ENCODE measurements at places on chromosomes 13 and 19.

DNA sequence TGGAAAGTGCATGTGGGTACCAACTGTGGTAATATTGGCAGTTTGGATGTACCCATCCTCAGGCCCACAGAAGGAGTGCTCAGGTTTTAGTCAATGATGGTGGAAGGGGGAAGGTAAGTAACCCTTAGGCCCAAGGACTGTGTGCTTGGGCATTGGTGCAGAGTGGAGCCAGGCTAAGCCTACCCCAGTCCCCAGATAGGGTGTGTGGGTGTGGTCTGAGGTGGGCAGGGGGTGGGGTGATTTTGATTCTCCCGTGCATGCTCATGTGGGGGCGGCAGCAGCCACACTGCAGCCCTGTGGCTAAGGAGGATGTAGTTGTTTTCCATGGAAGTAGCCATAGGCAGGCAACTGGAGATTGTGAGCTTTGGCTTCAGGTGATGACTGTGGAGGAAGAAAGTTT is 2197.3 kb downstream of the PCDH9 start:
- DNase-seq, result no peak

DNA sequence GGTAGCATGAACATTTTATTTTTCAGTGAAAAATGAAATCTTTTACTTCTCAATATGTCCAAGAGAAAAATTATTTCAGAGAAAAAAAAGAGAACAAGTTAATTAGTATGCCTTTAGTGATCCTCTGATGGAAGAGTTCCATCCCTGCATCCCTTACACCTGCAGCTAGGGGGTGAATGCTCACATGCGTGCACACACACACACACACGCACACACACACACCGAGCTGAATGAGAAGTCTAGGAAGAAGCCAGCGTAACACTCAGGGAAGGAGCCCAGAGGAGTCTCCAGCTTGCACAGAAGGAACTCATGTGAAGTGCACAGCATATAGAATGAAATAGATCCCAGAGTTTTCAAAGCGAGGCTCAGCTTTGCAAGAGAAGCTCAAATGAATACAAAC is 510.5 kb downstream of the IRS2 start:
- no peak for DNase-seq

DNA sequence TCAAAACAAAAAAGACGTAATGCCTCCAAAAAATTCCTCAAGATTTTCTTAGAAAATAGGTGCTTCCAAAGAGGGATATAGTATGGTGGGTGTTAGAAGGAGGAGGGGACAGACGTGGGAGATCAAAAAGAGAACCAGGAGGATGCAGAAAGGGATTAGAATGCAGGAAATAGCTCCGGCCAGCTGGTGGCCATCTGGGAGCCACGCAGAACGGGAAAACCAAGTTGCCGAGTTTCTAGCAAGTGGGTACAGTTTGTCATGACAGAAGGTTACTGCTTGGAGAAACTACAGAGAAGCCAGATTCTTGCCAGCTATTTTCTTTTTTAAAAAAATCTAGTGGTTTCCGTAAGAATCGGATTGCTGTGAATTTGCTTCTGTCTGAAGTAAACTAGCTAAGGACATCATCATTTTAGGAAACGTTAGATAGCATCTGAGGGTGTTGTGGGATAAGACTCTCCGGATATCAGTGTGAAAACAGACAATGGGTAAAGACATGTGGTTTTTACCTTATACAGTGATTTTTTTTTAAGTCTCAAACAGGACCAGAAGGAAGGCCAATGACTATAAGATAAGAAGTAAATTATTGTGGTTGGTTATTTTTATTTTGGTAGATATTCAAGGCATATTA is 104.9 kb downstream of the HSPH1 start:
- no peak for DNase-seq

DNA sequence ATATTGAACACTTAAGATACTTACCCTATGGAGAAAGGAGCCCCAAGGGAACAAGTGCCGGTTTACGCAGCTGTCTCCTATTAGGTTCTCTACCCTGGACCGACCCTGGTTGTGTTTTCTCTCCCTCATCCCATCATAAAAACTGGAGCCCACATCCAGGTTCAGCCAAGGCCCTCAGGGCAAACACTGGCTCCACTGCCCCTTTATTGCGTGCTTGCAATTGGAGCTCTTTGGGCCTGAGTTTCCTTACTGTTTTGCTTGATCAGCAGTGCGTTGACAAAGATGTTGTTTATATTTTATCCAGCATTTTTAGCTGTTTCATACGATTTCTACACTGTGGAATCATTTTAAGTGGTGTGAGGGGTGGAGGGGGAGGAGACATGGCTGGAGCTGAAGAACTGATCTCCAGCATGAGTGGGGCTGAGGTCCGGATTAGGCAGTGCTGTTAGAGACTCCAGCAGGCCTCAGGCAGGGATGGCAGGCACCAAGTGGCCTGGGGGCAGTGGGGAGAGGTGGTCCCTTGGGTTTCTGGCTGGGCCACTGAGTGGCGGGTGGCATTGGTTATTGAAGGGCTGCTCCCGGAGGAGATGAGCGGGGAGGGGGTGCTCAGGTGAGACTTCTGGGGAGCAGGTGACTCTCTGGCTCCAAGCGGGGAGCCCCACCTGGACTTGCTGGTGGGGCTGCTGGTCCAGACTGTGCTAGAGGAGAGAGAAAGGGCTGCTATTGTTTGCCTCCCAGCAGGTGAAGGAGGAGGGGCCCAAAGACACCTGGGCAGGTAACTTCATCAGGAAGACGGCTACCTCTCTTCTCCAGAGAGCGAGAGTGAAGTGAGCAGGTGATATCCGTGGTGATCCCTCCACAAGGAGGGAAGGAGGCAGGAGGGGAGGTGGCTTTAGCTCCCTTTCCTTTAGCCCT is 62.4 kb upstream of the RNF113B start:
- DNase-seq, result no peak

DNA sequence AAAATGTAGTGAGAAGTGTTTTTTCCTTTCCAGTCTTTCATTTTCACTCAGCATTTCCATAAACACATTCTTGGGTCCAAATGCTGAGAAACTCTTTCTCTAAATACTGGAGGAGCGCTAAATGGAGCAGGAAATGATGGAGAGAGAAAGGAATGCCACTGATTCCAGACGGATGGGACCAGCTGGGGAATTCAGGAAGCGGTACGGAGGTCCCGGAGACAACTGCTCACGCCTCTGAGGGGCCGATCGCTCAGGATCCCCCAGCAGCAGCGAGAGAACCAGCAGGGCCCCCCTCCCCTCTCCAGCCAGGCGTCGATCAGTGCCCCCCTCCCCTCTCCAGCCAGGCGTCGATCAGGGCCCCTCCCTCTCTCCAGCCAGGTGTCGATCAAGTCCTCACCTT is 13.2 kb downstream of the RASA3 start:
- DNase-seq, result no peak

DNA sequence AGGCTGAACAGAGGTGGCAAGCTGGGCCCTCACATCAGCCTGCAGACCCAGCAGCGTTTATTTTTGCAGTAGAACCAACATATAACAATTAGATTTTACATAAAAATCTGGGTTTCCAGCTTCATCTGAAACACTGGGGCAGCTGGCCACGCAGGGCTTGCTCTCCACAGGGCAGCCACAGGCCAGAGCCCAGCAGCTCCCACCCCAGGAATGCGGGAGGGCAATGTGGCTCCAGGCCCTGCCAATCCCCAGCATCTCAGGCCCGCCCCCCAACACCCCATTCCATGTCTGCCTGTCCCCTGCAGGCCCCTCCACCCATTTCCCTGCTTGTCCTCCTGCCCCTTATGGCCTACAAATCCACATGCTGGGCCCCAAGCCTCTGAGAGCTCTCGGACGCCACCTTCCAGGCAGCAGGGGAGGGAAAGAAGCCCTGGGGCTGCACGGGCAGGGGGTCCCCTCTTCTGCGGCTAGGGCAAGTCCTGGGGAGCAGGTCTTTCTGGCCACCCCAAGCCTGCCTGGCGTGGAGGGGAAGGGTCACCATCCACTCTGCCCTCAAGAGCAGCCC is 15.0 kb upstream of the VSTM2B start:
- DNase-seq, result no peak

GRCh38 chr13:43304945-43305344 is 281.6 kb downstream of the DNAJC15 start:
- no peak for DNase-seq

DNA sequence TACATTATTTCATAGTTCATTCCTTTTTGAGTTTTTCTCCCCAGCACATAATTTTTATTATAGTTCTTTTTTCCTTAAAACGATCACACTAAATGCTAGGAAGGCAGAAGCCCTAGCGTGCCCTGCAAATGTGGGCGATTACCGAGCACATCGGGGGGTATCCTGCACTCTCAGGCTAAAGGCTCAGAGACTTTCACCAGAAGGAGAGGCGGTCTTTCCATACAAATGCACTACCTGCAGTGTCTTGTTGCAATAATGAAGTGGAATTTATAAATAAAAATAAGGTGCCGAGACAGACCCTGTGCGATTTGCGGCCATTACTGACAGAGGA is 29.3 kb upstream of the SPACA7 start:
- DNase-seq, result no peak

DNA sequence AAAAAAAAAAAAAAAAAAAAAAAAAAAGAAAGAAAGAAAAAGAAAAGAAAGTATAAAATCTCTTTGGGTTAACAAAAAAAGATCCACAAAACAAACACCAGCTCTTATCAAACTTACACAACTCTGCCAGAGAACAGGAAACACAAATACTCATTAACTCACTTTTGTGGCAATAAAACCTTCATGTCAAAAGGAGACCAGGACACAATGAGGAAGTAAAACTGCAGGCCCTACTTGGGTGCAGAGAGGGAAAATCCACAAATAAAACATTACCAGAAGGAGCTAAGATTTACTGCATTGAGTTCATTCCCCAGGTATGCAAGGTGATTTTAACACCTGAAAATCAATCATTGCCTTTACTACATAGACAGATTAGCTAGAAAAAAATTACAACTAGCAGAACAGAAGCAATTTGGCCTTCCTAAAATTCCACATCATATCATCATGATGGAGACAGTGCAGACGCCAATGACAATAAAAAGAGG is 9.6 kb upstream of the CEACAM5 start:
- DNase-seq, result no peak

GRCh38 chr13:44876782-44877324 is 112.4 kb downstream of the NUFIP1 start:
- DNase-seq, result no peak

- DNase-seq, result no peak
Measured at GRCh38 chr19:29590278-29590677, 15.8 kb upstream of the POP4 start.

GRCh38 chr13:111328574-111329410 is 8.3 kb downstream of the TEX29 start:
- no peak for DNase-seq

DNA sequence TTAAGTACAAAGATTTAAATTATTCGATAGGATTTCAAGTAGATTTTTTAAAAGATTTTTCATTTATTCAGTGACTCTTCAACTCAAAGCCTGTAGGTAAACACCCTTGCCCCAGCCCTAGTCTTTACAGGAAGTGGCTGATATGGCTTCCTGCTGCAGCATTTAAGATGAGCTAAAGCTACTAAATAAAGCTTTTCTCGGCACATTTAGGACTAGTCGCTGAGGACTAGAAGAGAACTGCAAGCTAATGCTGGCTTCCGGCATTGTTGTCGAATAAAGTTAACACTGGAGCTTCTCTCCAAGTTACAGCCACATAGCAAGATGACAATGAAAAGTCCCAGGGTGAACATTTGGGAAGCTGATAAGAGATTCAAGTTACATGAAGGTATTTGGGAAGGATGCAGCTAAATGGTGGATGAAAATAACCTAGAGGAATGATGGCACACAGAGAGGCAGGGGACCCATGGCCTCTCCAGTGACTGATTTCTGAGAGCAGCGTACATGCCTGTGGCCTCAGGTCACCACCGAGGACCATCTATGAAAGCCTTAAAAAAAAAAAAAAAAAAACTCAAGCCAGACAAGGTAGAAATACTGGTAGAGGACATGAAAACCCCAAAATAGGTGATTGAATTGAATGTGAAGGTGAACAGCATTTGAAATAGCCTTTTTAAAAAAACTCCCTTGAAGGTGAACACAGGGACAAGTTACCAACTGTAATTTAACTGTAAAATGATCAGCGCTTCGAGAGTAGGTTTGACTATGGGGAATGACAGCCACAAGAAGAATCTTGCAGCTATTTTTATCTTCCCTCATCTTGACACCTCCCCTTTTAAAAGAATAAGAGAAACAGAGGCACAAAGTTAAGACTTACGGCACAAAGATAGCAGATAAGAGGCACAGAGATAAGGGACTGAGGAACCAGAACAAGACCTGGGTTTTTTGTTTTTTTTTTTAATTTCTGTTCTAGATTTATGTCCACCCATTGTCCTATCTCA is 155.4 kb downstream of the DCT start:
- no peak for DNase-seq

GRCh38 chr13:27792393-27793218 is at the start of gene GSX1:
Gene GSX1, plus strand, starts transcription at chr13:27792483. Its CDS starts 208 bp downstream, at chr13:27792691.
- DNase-seq, result no peak

- DNase-seq, result no peak
Measured at GRCh38 chr13:64369121-64369520, 2861.0 kb downstream of the PCDH9 start.

GRCh38 chr13:98856983-98857382 is 104.5 kb upstream of the SLC15A1 start:
- DNase-seq, result no peak

GRCh38 chr13:98279473-98280175 is 102.6 kb upstream of the RNF113B start:
- no peak for DNase-seq

GRCh38 chr13:37295071-37295470 is 189.6 kb upstream of the CSNK1A1L start:
- no peak for DNase-seq

GRCh38 chr13:113433391-113433916 is 19.8 kb downstream of the ADPRHL1 start:
- no peak for DNase-seq

- DNase-seq, result no peak
Measured at GRCh38 chr19:45569619-45570421, 14.8 kb downstream of the OPA3 start.

GRCh38 chr19:38551450-38551813 is 66.3 kb downstream of the MAP4K1 start:
- DNase-seq, result no peak

- DNase-seq, result no peak
Measured at GRCh38 chr13:48264058-48264457, 31.1 kb downstream of the ITM2B start.

GRCh38 chr13:29621841-29622240 is 26.4 kb upstream of the SLC7A1 start:
- no peak for DNase-seq

DNA sequence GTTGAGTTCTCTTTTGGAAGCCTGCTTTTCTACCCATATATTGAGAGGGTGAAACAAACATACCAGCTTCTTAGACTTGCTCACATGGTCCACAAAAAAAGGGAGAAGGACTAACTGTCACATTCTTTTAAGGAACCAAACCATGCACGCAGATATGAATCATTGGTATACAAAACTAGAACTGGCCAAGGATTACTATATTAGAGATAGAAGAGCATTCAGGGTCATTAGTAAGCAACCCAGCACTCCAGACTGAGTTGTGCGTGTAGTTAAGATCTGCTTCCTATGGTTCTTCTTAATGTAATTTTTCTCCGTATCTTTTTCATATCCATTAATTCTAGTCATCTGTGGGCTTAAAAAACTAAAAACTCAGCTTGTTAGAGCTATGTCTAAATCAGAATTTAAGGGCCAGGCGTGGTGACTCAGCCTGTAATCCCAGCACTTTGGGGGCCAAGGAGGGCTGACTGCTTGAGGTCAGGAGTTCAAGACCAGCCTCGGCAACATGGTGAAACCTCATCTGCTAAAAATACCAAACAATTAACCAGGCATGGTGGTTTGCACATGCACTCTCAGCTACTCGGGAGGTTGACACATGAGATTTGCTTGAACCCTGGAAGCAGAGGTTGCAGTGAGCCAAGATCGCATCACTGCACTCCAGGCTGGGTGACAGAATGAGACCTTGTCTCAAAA is 19.6 kb downstream of the ALG5 start:
- DNase-seq, result no peak
